Choroid plexus epithelial cell (primary cell): ENCODE measurements at places on chromosomes 11 and 22.

GRCh38 chr11:704781-705645, 1.0 kb upstream of the EPS8L2 start:
- no peak for DNase-seq

GRCh38 chr11:104464691-104465090, 300.7 kb upstream of the PDGFD start:
- DNase-seq, result no peak

- DNase-seq, result peak; percentile 17
Measured at GRCh38 chr22:49812838-49813237, 14.8 kb downstream of the BRD1 start.

GRCh38 chr11:68843052-68843561, 1.4 kb upstream of the CPT1A start:
- peak; percentile 62 for DNase-seq

GRCh38 chr11:42598341-42598740, 713.5 kb upstream of the API5 start:
- DNase-seq, result no peak

DNA sequence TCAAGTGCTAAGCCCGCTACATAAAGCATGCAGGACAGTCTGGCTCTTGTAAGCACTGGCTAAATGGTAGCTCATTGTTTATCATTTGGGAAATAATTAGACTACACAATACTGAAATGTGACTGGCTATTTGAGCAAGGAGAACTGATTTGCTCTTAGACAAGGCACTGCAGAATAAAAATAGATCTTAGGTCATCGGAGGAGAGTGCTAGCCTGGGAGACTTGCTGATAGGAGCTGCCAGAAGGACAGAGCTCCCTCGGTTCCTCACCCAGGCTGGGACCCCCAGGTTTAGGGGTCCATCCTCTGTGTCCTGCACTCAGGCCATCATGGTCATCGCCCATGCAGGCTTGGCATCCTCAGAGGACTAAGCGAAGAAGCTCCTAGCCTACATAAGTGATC, 184.4 kb upstream of the NCAM1 start:
- DNase-seq, result no peak

DNA sequence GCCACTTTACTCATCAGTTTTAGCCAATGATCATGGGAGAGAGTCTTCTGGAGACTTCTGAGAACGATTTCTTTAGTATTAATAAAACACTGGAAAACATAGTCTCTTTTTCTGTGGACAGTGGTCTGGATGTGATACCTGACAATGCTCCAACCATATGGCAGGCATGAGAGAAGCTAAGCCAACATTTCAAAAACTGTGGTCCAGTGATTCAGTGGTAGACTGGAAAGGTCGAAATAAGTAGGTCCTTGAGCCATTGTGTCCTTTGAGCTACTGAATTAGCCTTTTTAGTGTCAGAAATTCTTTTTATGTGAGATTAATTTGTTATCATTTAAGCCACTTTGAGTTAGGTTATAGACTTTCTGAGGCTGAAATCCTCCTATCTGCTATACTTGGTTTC, 197.7 kb upstream of the CTSC start:
- peak; percentile 40 for DNase-seq

DNA sequence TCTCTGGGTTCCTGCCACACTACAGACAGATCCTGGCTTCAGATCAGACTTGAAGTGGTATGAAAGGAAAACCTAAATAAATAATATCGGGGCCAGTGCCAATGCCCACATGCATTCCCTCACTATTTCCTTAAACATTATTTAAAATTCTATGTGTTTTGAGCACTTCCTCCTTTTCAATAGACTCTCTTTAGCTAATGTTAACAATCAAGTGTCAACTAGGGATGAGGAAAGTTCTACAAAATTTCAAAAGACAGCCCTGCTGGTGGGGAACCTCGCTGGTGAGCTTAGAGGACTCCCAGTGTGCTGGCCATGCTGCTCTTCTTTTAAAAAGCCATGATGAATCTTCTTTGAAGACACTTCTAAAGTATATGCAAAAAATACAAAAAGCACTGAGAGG, 87.5 kb downstream of the ENTHD1 start:
- DNase-seq, result no peak

GRCh38 chr11:104061853-104062521, 25.5 kb downstream of the DDI1 start:
- DNase-seq, result peak; percentile 71

- DNase-seq, result no peak
Measured at GRCh38 chr11:19818619-19819018, 106.0 kb downstream of the NAV2 start.

GRCh38 chr11:122177238-122177637, 61.2 kb upstream of the BLID start:
- DNase-seq, result no peak

DNA sequence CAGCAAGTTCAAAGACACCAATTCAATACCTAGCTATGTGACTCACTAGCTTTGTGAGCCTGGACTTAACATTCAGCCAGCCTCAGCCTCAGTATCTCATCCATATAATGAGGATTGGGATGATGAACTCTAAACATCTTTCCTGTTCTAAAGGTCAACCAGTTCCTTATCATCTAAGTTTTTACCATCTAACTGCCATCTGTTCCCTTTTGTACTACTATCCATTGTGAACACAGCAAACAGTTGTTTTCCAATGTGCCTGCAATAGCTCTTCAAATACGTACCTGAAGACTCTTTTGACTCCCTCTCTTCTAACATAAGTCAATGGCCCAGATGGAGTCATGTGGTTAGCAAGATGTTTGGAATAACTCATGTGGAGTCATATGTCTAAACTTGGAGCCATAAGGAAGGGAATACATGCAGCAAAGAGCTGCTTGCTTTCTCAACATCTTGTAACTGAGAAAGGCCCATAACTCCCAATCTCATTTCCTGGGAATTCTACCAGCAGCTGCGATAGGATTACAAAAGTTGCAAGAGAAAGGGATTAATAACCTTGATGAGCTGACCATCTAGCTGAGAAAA, 19.4 kb downstream of the SYTL2 start:
- no peak for DNase-seq

DNA sequence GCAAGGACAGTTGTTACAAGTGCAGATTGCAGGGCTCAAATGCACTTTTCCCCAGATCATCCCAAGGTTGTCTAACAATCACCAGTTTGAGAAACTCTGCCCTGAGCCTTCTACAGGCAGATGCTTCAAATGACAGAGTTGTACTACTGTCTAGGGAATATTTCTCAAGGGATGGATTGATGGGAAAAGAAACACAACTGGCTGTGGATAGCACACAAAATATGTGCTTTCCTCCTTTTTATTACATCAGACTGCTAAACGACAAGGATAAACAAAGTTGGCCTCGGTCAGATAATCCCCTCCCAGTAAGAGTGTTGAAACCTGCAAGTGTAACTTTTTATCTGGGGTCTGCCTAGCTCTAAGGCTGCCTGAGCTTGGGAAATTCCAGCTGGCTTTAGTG, 46.6 kb upstream of the SORL1-AS1 start:
- no peak for DNase-seq

DNA sequence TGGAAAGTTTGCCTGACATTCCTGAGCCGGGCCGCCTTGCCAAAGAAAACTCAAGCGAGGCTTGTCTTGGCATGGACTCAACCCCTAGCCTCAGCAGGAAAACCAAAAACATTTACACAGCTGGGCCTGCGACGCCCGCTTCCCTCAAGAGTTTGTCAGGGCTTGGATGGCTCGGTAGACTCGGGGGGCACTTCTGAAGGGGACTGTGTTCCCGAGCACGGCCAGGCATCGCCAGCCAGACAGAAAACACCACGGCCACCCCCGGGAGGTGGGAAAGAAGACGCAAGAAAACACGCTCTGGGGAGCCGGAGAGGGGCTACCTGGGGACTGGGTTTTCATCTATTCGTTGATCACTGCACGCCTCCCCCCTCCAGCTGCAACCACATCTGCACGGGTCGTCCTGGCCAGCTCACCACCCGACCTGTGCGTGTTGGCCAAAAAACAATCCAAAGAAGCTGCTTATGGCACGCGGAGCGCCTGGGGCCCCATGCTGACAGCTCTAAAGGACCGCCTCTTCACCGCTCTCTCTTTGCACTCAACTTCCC, 380.7 kb downstream of the MN1 start:
- DNase-seq, result peak; percentile 90

- peak; percentile 26 for DNase-seq
Measured at GRCh38 chr11:64316672-64317324, 561 bp downstream of the TRMT112 start.

GRCh38 chr11:58774164-58774593, 42.4 kb upstream of the GLYAT start:
- DNase-seq, result no peak

DNA sequence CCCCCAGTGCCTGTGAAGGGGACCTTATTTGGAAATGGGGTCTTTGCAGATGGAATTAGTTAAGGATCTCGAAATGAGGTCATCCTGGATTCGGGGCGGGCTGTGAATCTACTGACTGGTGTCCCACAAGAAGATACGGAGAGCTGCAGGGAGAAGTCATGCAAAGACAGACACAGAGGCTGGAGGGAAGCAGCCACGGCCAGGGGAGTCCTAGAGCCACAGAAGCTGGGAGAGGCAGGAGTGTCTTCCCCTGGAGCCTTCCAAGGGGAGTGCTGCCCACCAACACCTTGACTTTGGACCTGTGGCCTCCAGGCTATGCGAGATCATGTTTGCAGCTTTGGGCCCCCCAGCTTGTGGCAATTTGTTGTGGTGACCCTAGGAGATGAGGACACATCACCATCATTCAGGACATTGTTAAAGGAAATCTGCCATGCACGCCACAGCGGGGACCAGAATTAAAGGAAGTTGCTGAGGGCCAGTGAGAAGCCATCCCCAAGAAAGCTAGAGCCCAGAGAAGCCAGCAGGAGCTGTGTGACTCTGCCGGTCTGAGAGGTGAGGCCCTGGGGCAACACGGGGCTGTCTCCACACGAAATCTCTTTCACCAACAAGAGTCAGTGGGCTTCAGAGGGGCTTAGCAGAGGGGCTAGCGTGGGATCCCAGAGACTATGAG, 434.7 kb downstream of the BRD1 start:
- DNase-seq, result no peak

DNA sequence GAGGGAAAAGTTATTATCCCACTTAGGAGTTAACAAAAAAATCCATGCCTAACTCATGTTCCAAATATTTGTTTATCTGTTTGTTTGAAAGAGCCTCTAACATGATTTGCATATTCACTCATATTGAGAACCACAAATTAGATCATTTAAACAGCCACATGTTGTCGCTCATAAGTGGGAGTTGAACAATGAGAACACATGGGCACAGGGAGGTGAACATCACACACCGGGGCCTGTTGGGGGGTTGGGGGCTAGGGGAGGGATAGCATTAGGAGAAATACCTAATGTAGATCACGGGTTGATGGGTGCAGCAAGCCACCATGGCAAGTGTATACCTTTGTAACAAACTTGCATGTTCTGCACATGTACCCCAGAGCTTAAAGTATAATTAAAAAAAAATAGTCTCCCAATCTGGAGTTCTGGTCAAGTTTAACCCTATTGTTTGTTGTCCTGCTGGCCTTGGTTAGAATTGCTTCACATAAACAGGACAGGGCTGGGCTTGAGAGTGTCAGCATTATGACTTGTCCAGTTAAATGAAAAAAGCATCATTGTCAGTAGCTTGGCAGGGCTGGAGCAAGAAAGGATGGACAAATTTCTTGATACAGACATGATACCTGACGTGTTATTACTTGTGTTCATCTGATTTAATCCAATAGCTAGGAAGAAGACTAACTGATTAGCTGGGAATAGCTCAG, 57.8 kb upstream of the PSMA1 start:
- no peak for DNase-seq

GRCh38 chr22:42303396-42304323, 33.2 kb upstream of the TCF20 start:
- DNase-seq, result no peak

- no peak for DNase-seq
Measured at GRCh38 chr11:13098616-13099289, 89.6 kb downstream of the RASSF10 start.

DNA sequence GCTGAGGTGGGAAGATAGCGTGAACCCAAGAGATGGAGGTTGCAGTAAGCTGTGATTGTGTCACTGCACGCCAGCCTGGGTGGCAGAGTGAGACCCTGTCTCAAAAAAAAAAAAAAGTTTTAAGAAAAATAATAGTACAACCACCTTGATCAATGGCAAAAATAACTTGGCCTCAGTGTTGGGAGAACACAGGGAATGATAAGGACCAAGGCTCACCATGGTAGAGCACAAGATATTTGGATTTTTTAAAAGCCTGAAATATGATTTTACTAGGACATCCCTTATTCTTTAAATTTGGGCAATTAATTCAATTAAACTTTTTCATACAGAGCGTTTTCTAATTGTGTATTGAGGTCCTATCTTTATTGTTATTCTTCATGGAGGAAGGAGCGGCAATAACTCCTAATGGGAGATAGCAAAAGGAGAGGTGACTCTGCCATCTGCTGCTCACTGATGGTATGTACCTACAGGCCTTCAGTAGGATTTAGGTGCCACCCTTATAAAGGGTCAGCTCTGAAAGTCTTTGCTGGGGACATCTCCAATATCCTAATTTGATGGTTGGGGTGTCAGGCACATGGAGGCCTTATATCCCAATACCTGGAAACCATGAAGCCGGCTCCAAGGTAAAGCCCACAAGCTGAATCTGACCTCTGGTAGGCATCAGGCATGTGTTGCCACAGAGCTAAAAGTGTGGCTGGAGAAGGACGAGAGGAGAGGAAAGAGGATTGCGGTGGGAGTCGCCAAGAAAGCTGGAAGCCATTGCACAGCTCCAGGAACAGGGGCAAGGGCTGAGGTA, 21.9 kb upstream of the POLD3 start:
- DNase-seq, result peak; percentile 80

DNA sequence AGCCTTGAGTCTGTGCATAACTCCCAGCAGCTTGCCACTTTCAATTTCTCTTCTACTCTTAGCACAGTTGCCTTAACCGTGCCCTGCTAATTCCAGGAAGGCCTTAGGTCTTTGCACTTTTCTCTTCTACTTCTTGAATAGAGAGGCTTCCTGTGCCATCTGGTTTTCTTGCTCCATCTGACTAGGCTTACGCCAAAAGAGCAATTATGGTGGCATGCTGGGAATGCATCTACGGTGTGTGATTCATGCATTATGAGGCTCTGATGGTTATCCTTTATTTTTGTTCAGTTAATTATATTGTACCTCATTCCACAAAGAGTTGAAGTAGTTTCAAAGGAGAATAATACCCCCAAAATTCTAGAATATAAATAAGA, 29.4 kb downstream of the SIK2 start:
- peak; percentile 84 for DNase-seq

DNA sequence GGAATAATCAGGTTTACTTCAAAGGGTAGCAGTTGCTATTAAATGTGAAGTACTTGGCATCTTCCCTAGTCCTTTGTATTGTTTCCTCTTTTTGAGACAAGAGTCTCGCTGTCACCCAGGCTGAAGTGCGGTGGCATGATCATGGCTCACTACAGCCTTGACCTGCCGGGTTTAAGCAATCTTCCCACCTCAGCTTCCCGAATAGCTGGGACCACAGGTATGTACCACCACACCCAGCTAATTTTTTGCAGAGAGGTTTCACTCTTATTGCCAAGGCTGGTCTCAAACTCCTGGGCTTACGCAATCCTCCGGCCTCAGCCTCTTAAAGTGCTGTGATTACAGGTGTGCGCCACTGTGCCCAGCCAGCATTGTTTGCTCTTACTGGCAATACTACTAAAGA, 36.2 kb upstream of the RAPSN start:
- no peak for DNase-seq

GRCh38 chr11:126694065-126694625, 306.4 kb downstream of the KIRREL3 start:
- no peak for DNase-seq

- DNase-seq, result peak; percentile 23
Measured at GRCh38 chr11:45537614-45538013, 127.8 kb downstream of the CHST1 start.

GRCh38 chr11:69330330-69330729, 36.4 kb downstream of the MYEOV start:
- DNase-seq, result no peak
